Muscle of leg (tissue), 16 donors: ENCODE measurements at places on chromosomes 3 and 15. TPM values are rescaled to one million over a fixed set of nuclear protein-coding genes. Genes with fewer than 3 reads are reported as not detected.

GRCh38 chr15:50925281-50925680 lies 16.8 kb downstream of the AP4E1 start:
- H3K27me3 ChIP-seq: no peaks in the 10 kb centered on the region
- peak; percentile 43 for DNase-seq
- H3K4me3 ChIP-seq: no peak overlapping the region
- H3K27ac ChIP-seq: no peak overlapping the region
- H3K36me3 ChIP-seq: peaks cover 22% of the 10 kb centered on the region

DNA sequence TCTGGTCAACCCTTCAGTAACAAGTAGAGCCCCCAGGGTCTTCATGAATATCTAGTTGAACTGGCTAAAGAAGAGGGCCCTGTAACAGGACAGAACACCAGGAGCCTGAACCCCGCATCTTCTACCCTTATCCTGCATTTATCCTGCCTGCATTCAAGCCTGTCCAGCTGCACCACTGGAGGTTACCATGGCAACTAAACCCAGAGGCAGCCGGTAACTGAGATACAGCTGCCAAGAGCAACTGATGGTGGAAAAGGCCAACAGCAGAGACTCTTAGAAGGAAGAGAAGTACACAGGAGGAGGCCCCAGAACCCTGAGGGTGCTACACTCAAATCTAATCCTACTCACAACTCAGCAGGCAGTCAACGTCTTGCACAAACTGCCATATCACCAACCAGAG lies 3.7 kb upstream of the PRKAR2A start:
- peak; percentile 74 for DNase-seq
- H3K27ac ChIP-seq: no peak overlapping the region
- peaks cover 41% of the 10 kb centered on the region for H3K4me1 ChIP-seq
- no peaks in the 10 kb centered on the region for H3K36me3 ChIP-seq
- no peak overlapping the region for H3K4me3 ChIP-seq
- no peaks in the 10 kb centered on the region for H3K27me3 ChIP-seq

The UTS2B gene
- polyA plus RNA-seq: not detected

DNA sequence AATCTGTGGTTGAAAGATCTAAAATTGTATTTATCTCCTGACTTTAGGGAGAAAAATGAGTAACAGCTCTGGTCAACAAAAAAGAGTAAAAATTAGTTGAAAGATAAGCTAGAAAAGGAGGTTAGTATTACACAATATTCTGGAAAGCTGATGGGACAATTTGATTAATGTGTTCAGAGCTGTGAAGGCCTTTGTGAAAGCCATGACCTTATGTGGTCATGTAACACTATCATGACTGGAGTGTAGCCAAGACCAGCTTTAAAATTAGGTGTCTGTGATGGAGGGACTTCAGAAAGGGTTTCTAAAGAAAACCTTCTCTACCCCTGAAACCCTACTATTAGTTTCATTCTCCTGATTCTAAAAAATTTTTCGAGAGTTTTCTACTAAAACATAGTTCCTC lies 127.2 kb downstream of the NFKBIZ start:
- H3K4me1 ChIP-seq: no peaks in the 10 kb centered on the region
- DNase-seq: no peak
- no peak overlapping the region for H3K27ac ChIP-seq

DNA sequence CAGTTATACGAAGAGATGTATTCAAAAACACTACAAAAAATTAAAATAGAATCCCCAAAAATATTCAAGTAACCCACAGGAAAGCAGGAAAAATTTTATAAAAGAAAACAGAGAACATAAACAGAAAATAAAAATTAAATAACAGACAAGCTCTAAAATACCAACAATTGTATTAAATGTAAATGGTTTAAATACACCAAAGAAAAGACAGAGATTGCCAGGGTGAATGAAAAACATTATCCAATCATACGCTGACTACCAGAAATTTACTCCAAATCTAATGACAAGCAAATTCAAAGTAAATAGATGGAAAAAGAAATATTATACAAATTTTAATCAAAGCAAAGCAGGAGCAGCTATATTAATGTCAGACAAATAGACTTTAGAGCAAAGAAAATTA lies 103.6 kb downstream of the BOC start:
- H3K27me3 ChIP-seq: no peaks in the 10 kb centered on the region
- no peak overlapping the region for H3K27ac ChIP-seq
- H3K36me3 ChIP-seq: peaks cover 5% of the 10 kb centered on the region
- no peak for DNase-seq

GRCh38 chr3:107428051-107428858 lies 51.0 kb downstream of the CCDC54 start:
- peaks cover 4% of the 10 kb centered on the region for H3K27me3 ChIP-seq

DNA sequence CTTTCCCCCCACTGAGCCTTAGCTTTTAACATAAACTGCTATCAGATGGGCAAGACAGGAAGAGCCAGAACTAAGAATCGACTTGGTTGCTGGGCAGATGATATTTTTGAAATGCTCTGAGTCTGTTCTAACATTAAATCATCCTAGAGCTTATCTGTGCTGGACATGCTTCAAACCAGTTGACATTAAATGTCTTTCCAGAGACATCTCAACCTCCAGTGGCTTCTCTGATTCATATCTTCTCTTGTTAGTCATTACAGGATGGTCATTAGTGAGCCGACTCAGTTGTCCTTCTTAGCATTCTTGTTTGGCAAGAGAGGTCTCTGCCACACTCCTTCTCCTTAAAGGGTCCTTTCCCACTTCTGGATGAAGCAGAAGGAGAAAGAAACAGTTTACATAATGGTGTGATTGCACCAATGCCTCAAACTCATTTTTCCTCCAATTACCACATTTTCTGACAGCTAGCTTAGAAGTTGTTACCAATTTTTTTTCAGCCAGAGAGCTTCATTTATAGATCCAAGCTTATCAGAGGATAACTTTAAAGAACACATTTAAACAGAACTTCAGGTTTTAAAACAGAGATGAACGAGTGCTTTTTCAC lies 21.7 kb upstream of the SYN2 start:
- H3K36me3 ChIP-seq: no peaks in the 10 kb centered on the region
- H3K27me3 ChIP-seq: peaks cover 12% of the 10 kb centered on the region
- no peak for DNase-seq
- no peaks in the 10 kb centered on the region for H3K4me1 ChIP-seq
- H3K27ac ChIP-seq: no peak overlapping the region

- no peak overlapping the region for H3K27ac ChIP-seq
- H3K27me3 ChIP-seq: no peaks in the 10 kb centered on the region
- no peaks in the 10 kb centered on the region for H3K36me3 ChIP-seq
- H3K4me3 ChIP-seq: no peak overlapping the region
Observed at GRCh38 chr3:177481329-177481728, 284.0 kb upstream of the TBL1XR1 start.

GRCh38 chr3:119240101-119240590 lies 532 bp downstream of the B4GALT4 start:
- peaks cover 12% of the 10 kb centered on the region for H3K4me1 ChIP-seq
- H3K4me3 ChIP-seq: peak overlapping the region; percentile 72
- H3K27me3 ChIP-seq: no peaks in the 10 kb centered on the region
- H3K36me3 ChIP-seq: peaks cover 5% of the 10 kb centered on the region
- H3K27ac ChIP-seq: peak overlapping the region; percentile 82
- peak; percentile 59 for DNase-seq

GRCh38 chr15:52120488-52120887 lies 7.9 kb upstream of the BCL2L10 start:
- DNase-seq: no peak
- no peak overlapping the region for H3K27ac ChIP-seq
- H3K27me3 ChIP-seq: no peaks in the 10 kb centered on the region
- H3K4me1 ChIP-seq: peaks cover 2% of the 10 kb centered on the region

- peaks cover 8% of the 10 kb centered on the region for H3K27me3 ChIP-seq
- peaks cover 8% of the 10 kb centered on the region for H3K4me1 ChIP-seq
- H3K36me3 ChIP-seq: no peaks in the 10 kb centered on the region
Observed at GRCh38 chr15:43125100-43125661, 8.2 kb upstream of the TMEM62 start.

DNA sequence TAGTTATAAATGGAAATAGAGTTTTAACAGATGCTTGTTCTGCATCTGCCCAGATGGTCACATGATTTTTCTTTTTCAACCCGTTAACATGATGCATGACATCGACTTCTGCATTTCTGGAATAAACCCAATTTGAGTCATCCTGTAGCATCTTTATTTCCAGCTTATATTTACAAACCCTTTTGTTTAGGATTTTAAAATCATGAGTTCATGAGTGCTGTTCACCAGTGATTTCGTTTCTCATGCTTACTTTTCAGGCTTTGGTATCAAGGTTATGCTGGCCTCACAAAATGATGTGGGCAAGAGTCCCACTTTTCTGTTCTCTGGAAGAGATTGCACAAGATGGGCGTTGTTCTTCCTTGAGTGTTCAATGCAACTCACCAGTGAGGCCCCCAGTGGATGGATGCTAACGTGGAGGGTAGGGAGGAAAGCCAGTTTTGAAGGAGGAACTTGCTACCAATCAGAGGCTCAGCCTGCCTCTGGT lies 5.2 kb downstream of the HRH1 start:
- peaks cover 38% of the 10 kb centered on the region for H3K27me3 ChIP-seq
- no peak overlapping the region for H3K4me3 ChIP-seq
- peaks cover 17% of the 10 kb centered on the region for H3K4me1 ChIP-seq
- H3K27ac ChIP-seq: peak overlapping the region; percentile 80

DNA sequence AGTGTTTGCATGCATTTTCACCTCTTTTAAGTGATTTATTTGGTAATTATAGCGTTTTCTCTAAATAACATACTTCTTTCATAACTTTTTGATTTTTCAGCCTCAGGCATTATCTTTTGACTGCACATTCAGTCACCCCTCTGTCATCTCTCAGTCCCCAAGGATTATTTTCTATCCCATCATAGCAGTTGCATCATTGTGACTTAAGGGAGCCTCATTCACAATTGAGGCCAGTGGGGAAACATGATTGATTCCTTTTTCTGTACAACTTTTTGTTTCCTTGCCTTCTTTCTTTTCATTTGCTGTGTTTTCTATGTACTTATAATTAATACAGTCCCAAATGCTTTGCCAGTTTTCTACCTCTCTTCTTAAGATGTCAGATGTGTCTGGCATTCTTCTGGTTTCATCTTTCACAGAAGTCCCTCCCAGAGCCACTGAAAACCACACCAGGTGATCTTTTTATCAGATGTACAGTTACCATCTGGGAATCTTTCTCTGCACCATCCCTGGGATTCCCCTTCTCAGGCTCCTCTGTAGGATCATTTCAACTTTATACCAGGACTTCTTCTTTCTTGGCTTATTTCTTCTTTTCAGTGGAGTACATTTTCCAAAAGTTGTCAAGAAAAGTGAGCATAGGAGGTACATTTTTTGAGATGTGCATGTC lies 151.4 kb downstream of the RAP2B start:
- H3K27me3 ChIP-seq: no peaks in the 10 kb centered on the region
- H3K36me3 ChIP-seq: no peaks in the 10 kb centered on the region
- no peak for DNase-seq
- no peak overlapping the region for H3K27ac ChIP-seq

The PCOLCE2 gene
- 2.9 TPM for polyA plus RNA-seq

- peaks cover 2% of the 10 kb centered on the region for H3K4me1 ChIP-seq
- no peak overlapping the region for H3K4me3 ChIP-seq
- H3K36me3 ChIP-seq: no peaks in the 10 kb centered on the region
- H3K27me3 ChIP-seq: no peaks in the 10 kb centered on the region
Observed at GRCh38 chr3:89467898-89468363, 360.5 kb downstream of the EPHA3 start.

The CELSR3 gene
- polyA plus RNA-seq: 0.73 TPM

- no peaks in the 10 kb centered on the region for H3K27me3 ChIP-seq
- H3K4me3 ChIP-seq: no peak overlapping the region
- H3K36me3 ChIP-seq: peaks cover 12% of the 10 kb centered on the region
- H3K4me1 ChIP-seq: peaks cover 54% of the 10 kb centered on the region
Observed at GRCh38 chr3:127692501-127693335, 20.0 kb downstream of the ABTB1 start.

GRCh38 chr15:77596821-77597803 lies 35.6 kb downstream of the LINGO1 start:
- H3K27me3 ChIP-seq: no peaks in the 10 kb centered on the region
- peak; percentile 26 for DNase-seq
- no peak overlapping the region for H3K27ac ChIP-seq
- no peak overlapping the region for H3K4me3 ChIP-seq
- no peaks in the 10 kb centered on the region for H3K36me3 ChIP-seq

- no peak for DNase-seq
- H3K4me3 ChIP-seq: no peak overlapping the region
- H3K27ac ChIP-seq: no peak overlapping the region
- peaks cover 23% of the 10 kb centered on the region for H3K4me1 ChIP-seq
Observed at GRCh38 chr15:25668901-25669300, 194.2 kb downstream of the ATP10A start.

The TEX55 gene
- not detected for polyA plus RNA-seq

The COPS2 gene
- 90.3 TPM for polyA plus RNA-seq

GRCh38 chr3:137760341-137761098 lies 3.6 kb upstream of the SOX14 start:
- DNase-seq: no peak
- H3K27ac ChIP-seq: no peak overlapping the region
- H3K4me1 ChIP-seq: peaks cover 8% of the 10 kb centered on the region
- H3K36me3 ChIP-seq: no peaks in the 10 kb centered on the region

- H3K27ac ChIP-seq: no peak overlapping the region
- no peak for DNase-seq
- no peaks in the 10 kb centered on the region for H3K4me1 ChIP-seq
- H3K4me3 ChIP-seq: no peak overlapping the region
Observed at GRCh38 chr3:191768421-191768820, 307.5 kb downstream of the PYDC2 start.

The ZPLD1 gene
- not detected for polyA plus RNA-seq

The MRPS22 gene
- polyA plus RNA-seq: 47.3 TPM

DNA sequence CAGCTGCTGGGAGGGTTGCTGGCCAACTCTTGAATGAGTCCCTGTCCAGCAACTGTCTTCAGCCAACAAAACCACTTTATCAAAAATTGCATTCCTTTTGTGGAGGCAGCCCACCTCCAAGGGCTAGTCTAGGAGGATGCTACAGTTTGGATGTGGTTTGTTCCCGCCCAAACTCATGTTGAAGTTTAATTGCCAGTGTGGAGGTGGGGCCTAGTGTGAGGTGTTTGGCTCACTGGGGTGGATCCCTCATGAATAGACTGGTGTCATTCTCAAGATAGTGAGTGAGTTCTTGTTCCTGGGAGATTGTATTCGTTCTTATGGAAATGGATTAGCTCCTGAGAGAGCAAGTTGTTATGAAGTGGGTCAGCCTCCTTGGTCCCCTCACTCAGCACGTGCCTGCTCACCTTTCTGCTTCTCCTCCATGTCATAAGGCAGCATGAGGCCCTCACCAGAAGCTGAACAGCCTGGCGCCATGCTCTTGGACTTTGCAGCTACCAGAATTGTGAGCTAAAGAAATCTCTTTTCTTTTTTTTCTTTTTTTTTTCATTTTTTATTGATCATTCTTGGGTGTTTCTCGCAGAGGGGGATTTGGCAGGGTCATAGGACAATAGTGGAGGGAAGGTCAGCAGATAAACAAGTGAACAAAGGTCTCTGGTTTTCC lies 4.2 kb upstream of the RFC4 start:
- H3K36me3 ChIP-seq: no peaks in the 10 kb centered on the region
- peaks cover 7% of the 10 kb centered on the region for H3K4me1 ChIP-seq
- peaks cover 14% of the 10 kb centered on the region for H3K27me3 ChIP-seq
- H3K4me3 ChIP-seq: no peak overlapping the region

- peak overlapping the region; percentile 48 for H3K27ac ChIP-seq
- no peak for DNase-seq
- no peaks in the 10 kb centered on the region for H3K36me3 ChIP-seq
- H3K27me3 ChIP-seq: no peaks in the 10 kb centered on the region
- no peak overlapping the region for H3K4me3 ChIP-seq
Observed at GRCh38 chr3:149479621-149480325, 5.3 kb downstream of the TM4SF4 start.
